Sciatic nerve (tissue), 2 donors: ENCODE measurements at places on chromosomes 13 and 19.
A peak's percentile ranks its signal among the peaks of the same experiment; 100 is the strongest.

- DNase-seq, result no peak
These were observed 239.4 kb downstream of the DCLK1 start for GRCh38 chr13:35891507-35892441.

DNA sequence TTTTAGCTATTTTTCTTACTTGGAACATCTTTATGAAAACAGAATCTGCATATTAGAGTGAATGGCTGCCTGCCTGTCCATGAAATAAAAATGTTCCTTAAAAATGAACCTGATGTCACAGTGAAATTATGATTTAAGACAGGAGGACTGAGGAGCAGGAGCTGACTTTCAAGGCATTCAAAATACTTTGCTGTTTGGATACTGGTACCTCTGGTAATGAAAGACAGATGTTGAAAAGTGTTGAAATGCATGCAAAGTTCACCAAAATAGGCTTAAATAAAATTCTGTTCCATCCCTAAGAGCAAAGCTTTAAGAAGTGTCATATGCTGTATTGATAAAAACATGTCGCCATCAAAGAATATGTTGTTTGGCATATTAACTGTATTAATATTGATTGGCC, 1.7 kb downstream of the ARHGEF7 start:
- DNase-seq, result no peak

GRCh38 chr13:23320926-23321534, 112.5 kb downstream of the SACS start:
- no peak for DNase-seq

DNA sequence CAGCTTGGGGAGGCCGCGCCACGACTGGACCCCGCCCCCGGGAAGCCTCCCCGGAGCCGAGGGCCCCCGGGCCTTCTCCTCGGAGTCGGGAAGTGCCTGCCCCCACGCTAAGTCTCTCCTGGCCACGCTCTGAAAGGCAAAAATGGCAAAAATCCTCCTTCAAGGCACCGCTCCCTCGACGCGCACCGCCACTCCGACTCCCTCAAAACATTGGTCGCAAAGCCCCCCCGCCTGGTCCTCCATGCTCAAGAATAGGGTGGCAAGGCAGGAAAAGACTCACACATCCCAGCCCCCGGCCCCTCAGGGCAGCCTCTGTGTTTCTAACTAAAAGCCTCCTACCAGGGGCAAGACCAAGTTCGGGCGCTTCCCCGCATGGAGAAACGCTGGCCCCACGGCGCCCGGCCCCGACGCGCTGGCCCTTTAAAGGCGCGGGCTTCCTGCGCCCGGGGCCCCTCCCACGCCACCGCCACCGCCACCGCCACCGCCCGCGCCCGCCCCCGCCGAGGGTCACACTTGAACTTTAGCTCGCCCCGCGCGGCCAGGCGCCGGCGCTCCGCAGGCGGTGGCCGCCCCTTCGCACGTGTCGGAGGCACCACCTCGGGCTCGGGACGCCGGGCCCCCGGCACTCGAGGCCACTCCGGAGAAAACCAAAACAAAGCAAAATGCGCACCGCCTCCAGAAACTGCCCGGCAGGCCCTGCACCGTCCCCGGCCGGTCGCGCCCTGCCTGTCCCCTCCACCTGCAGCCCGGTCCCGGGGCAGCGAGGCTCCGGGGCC, 1.9 kb downstream of the FOXO1 start:
- DNase-seq, result peak; percentile 83

- no peak for DNase-seq
These were observed 839 bp upstream of the CKAP2 start for GRCh38 chr13:52454459-52454819.
